ENCODE measurements at places on chromosomes 5 and 9. TPM values are rescaled to one million over a fixed set of nuclear protein-coding genes. Genes with fewer than 3 reads are reported as not detected.

Gene C5orf58
- polyA plus RNA-seq: not detected

Gene ST6GALNAC6
- 32.8 TPM for polyA plus RNA-seq

Gene LTC4S
- 8.2 TPM for polyA plus RNA-seq

Gene MLANA
- not detected for polyA plus RNA-seq

Gene INVS
- polyA plus RNA-seq: 3.5 TPM

Gene TCF7
- polyA plus RNA-seq: 8.0 TPM

Gene SPAG8
- polyA plus RNA-seq: 4.1 TPM

Gene STK32A
- polyA plus RNA-seq: 0.62 TPM

Gene PRSS3
- 68.1 TPM for polyA plus RNA-seq

Gene MCTP1
- 1.4 TPM for polyA plus RNA-seq

Gene HTR1A
- not detected for polyA plus RNA-seq

Gene CEP72
- polyA plus RNA-seq: 2.1 TPM

Gene DAB2
- 19.9 TPM for polyA plus RNA-seq

Gene AGXT2
- not detected for polyA plus RNA-seq

Gene MYOT
- polyA plus RNA-seq: 2.1 TPM

Gene SH3RF2
- polyA plus RNA-seq: 20.8 TPM

Gene NUP155
- 2.8 TPM for polyA plus RNA-seq

Gene MEIKIN
- not detected for polyA plus RNA-seq

Gene SARDH
- polyA plus RNA-seq: 2.6 TPM

Gene GRXCR2
- not detected for polyA plus RNA-seq

Gene PCA3
- not detected for polyA plus RNA-seq
